ENCODE measurements at places on chromosomes 16 and 17.

GRCh38 chr16:52787709-52788108, 240.8 kb upstream of the TOX3 start:
- no peak for DNase-seq

DNA sequence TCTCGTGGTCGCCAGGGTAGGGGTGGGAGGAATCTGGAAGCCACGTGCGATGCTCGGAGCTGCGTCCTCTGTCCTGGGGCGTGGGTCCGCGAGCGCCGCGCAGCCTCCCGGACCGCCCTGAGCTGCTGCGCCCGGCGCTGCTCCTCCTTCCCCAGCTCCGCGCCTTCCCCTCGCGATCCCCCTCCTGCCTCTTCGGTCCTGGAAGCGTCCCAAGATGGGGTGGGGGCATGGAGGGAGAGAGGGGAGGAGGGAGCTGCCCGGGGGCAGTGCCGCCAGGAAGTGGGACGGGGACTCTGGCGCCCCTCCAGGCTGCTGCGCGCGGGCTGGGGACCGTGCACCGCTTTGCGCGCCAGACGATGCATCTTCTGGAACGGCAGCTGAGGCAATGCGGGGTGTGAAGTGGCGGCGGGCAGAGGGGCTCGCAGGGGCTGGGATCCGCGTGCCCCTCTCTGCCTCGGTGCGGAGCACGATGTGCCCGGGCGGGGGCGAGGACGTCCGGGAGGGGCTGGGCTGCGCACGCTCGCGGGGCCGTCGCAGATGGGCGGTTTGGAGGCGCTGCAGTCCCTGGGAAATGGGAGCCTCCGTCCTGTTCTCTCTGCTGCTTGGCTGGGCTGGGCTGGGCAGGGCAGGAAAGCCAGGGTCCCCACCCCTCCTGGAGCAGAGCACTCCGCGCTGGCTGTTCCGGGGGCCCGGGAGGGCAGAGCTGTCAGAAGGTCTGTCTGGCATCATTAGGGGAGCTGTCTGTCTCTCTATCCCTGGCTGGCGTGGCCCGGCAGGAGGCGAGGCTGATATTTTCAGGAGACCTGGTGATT, 388.0 kb downstream of the SEC14L1 start:
- no peak for DNase-seq

DNA sequence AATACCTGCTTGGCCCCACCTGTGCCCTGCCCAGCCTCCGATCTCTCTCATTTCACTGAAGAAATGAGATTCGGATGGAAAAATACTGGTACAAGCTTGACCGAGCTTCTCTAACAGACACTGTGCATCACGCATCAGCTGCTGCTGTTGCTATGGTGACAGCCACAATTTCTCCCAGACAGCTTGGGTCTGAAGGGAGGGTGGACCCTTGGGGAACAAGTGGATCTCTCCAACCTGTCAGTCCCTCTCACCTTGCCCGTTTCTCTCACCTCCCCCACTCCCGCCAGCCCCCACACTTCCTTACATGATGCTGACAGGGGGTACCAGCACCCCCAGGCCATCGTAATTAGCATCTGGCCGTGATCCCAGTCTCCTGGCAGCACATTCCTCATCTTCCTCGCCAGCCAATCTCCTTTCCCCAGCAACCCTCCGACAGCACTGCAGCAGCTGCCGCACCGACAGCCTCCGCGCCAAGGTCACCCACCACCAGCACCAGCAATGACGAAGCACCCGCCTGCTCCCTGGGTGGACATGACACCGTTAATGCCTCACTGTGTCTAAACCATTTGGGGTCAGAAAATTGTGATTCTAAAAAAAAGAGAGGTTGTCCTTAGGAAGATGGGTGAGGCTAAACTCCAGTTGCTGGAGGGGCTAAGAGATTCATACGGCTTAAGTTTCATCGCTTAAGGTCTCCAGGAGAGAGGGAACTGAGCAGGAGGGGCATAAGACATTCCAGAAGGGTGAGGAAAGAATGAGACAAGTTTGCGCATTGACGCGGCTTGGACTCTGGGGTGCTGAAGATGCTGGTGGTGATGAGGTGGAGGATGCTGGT, 58.6 kb upstream of the TNRC6A start:
- peak; percentile 88 for DNase-seq

DNA sequence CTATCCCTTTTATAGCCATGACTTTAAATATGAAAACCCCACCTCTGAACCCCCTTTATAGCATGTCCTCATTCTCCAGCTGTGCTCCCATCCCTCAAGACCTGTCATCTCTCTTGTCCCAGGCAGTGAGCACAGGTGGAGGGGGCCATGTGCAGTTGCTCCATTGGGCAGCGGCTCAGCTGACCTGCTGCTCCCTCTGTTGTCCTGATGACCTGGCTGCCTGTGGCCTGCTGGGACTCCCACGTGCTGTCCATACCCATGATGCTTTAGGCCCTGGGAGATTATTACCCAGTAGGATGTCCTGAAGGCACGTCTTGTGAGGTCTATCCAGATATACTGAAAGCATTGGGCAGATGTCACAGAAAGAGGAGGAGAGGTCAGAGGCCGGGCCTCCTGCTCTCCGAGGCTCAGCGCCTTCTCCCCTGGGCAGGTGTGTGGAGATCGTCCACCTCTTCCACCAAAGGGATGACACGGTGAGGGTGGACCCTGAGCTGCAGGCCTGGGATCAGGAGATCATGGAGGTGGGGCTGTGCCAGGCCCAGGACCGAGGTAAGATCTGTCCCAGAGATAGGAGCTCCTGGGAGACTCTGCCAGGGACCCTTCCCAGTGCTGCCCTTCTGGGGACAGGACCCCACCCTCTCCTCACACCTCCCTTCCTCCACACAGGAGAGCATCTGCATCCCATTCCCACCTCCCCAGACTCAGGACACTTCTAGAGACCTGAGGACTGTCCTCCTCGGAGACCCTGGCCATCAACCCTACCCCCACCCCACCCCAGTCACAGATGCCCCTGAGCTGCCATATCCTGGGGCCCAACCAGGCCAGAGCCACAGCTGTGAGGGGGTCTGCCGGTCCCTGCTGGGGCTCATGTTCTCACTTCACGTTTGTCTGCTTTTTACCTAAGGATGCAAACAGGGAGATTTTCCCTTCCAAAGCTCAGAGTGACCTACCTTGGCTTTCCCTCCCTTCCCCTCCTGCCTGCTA, 58.0 kb downstream of the GOSR1 start:
- DNase-seq: no peak

DNA sequence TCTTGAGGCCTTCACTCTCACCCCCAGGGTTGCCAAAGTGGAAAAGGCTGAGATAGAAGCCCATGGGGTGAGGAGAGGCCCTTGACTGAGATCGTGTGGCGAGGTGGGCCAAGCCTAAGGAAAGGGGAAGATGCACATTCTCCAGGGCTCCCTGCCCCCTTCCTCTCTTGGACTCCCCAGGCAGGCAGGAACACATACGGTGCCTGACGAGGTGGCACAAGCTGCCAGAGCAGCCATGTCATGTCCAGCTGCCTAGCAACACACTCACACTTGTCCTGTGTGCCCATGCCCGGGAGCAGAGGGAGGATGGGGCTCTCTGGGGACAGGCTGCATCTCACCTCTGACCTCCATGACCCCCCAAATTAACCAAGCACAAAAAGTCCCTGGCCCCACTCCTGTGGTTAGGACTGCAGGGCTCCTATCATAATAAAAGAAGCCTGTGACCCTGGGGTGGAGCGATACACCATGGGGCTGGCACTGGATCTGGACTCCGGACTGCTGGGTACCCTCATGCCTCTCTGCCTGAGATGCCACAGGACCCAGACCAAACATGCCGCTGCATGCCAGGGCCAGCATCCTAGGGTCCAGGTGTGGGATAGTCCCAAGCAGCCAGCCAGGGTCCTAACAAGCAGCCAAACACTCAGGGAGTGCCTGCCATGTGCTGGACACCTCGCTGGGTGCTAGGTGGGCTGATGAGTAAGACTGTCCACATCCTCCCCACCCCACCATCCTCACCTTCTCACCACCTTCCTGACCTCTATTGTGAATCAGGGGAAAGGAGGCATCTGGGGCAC, 2.6 kb downstream of the GIT1 start:
- DNase-seq: no peak

DNA sequence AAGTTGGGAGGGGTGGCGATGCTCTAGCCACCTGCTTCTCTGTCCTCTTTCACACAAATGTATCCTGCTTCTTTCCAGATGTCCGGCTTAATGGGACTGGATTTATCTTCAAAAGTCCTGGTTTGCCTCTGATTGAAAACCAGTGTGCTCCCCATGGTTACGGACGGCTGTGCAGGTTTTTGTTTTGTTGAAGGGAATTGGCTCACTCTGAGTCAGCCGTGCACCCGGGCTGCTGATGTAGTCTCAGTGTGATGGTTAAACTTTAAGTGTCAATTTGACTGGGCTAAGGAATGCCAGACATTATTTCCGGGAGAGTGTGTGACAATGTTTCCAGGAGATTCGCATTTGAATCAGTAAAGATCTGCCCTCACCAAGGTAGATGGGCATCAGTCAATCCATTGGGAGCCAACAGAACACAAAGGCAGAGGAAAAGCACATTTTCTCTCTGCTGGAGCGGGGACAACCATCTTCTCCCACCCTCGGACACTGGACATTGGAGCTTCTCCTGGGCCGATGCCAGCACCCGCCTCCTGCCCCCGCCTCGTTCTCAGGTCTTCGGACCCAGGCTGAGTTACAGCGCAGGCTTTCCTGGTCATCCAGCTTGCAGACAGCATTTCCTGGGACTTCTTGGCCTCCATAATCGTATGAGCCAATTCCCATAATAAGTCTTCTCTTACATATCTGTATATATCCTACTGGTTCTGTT, 126.9 kb upstream of the TNRC6C start:
- peak; percentile 60 for DNase-seq

DNA sequence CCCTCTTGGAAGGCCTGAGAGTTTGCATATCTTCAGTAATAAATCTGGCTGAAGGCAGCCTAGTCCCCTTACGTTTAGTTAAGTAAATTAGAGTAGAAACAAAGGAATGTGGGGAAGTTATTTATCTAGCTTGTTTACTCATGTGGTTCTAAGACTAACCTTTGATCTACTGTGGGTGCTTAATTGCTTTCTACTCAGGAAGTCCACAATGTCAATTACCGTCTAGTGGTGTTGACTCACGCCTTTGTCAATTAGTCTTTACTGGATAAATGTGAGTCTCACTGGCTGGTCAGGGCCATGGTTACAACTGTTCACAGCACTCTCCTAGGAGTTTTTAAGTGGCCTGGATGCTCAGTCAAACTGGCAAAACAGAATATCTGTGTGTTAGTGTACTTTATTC, 2338.4 kb downstream of the TP53TG3F start:
- DNase-seq: no peak

DNA sequence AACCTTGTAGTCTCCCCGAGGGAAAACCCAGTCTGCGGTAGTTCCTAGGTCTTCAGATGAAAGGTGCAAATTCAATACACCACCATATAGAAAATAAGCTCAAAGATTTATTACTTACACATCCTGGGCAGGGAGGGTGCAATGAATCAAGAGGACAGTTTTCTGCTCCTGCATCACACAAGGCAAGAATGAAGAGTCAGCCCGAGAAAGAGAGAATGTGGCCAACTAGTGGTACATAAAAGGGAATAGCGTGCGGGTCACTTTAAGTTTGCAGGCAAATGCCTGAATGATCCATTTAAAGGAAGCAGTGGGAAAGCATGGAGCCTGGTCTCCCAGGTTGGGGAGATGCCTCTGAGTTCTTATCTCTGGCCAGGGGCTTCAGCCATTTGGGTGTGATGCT, 403.4 kb downstream of the GRIN2A start:
- DNase-seq: no peak

- DNase-seq: no peak
Measured at GRCh38 chr17:48985436-48986245, 11.5 kb upstream of the IGF2BP1 start.

- no peak for DNase-seq
Measured at GRCh38 chr16:61871837-61872777, 164.1 kb downstream of the CDH8 start.

DNA sequence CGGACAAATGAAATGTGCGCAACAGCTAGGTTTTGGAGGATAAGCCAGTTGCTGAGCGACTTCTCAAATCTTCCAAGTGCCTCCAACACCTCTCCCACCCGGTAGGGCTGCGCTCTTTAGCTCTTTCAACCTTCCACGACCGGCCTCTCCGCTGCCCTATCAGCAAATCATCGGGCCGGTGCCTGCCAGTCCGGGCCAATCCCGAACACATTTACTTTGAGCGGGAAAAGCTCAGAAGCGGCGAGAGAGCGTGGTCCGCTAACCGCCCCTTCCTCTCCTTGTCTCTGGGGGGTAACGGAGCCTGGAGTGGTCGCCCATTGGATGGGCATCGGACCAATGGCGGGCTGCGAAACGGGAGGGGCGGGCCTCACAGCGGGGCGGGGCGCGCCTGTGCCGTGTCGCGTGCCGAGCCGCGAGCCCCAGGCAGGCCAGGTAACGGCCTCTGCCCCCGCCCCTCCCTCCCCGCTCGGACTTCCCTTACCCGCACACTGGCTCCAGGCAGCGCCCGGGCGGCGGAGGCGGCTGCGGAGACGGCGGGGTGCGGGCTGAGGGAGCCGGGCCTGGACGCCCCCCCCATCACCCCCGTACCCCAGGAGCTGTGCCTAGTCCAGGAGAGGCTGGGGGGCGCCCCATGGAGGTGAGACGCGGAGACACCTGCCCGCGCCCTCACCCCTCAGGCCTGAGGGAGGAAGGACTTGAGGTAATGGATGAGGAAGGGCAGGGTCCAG, at the start of gene MEIOC:
MEIOC (plus strand) TSS at position 486 of the 728 bp plus-strand sequence; CDS start at position 632, 146 bp downstream.
- no peak for DNase-seq

GRCh38 chr16:88606148-88606757, 32.1 kb upstream of the IL17C start:
- no peak for DNase-seq

- no peak for DNase-seq
Measured at GRCh38 chr17:61018938-61019337, 341.3 kb downstream of the BCAS3 start.

- no peak for DNase-seq
Measured at GRCh38 chr17:80939151-80940145, 52.2 kb upstream of the CHMP6 start.

DNA sequence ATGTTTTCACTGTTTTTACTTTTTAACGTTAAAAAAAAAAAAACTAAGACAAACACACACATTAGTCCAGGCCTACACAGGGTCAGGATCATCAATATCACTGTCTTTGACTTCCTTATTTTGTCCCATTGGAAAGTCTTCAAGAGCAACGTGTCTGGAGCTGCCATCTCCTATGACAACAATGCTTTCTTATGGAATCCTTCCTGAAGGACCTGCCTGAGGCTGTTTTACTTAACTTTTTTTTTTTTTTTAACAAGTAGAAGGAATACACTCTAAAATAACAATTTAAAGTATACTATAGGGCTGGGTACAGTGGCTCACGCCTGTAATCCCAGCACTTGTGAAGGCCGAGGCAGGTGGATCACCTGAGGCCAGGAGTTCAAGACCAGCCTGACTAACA, 71.8 kb upstream of the BCAR1 start:
- DNase-seq: no peak

- DNase-seq: no peak
Measured at GRCh38 chr17:50009282-50009681, 14.3 kb upstream of the DLX3 start.

GRCh38 chr17:21505819-21506815, 130.0 kb downstream of the KCNJ12 start:
- no peak for DNase-seq

- DNase-seq: no peak
Measured at GRCh38 chr16:78764478-78764877, 665.0 kb downstream of the WWOX start.

- no peak for DNase-seq
Measured at GRCh38 chr17:79907217-79907715, 68.0 kb upstream of the CBX4 start.

GRCh38 chr17:69477204-69477902, 62.9 kb downstream of the MAP2K6 start:
- no peak for DNase-seq

GRCh38 chr17:20121359-20122253, 112.4 kb downstream of the SPECC1 start:
- DNase-seq: peak; percentile 31

- DNase-seq: no peak
Measured at GRCh38 chr17:8145811-8146210, 6.4 kb downstream of the PER1 start.

GRCh38 chr17:64781014-64781756, 119.1 kb upstream of the SMURF2 start:
- DNase-seq: no peak
